Esophagus squamous epithelium (tissue), 5 donors: ENCODE measurements at places on chromosomes 7 and 10.

GRCh38 chr10:10727812-10728211, 289.9 kb upstream of the CELF2 start:
- DNase-seq, result no peak

- DNase-seq, result no peak
Measured at GRCh38 chr7:30697719-30698460, 15.6 kb upstream of the CRHR2 start.

GRCh38 chr10:105681051-105681450, 1040.0 kb downstream of the SORCS3 start:
- no peak for DNase-seq

DNA sequence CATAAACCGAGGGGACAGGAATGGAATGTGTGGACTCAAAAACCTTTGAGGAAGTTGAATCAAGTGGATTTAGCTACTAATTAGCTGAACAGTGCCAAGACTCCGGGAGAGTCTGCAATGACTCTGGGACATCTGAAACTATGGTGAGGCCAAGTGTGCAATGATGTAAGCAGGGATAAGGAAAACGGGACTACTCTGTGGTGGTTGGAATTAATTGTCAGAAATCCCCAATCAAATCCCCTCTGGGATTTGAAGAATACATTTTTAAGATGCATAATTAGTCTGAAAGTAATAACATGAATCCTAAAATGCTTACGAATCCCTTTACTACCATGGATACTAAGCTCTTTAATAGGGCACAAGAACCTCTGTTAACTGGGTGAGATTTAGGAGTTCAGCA, 602.8 kb downstream of the NRG3 start:
- DNase-seq, result no peak

- no peak for DNase-seq
Measured at GRCh38 chr10:65033957-65034356, 1512.8 kb downstream of the REEP3 start.

- DNase-seq, result no peak
Measured at GRCh38 chr7:143385891-143386781, 5.0 kb downstream of the ZYX start.

DNA sequence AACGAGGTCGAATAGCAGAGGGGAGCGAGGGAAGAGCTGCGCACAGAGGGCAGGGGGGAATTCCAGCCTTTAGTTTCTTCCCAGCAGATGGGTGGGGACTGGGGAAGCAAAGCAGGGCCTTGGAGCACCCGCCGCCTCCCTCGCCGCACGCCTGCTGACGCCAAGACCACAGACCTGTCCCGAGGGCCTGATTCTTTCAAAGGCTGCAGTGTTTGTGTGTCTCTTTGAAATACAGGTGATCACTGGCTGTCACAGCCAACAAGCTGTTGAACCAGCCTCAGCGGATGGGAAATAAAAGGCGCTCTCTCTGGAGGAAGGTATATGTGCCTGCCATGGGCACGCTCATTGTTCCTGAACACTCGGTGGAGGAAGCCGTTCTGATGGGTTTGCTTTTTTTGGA, 119.3 kb downstream of the FAM53B start:
- DNase-seq, result no peak

DNA sequence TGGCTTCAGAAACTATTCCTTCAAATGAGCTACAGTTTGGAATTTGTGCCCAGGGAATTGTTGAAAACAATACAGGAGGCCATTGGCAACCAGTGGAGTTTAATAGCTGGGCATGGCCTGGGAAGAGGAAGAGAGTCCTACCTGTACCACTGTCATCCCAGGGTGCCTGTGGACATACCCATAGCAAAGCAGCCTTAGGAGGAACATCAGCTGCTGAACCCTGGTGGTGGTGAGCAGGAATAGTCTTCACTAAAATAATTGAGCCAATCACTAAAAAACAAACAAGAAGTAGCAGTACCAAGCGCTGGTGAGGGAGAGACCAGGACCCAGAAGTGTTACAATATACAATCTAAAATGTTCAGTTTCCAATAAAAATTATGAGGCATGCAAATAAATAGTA, 14.5 kb downstream of the IGFBP1 start:
- DNase-seq, result no peak

DNA sequence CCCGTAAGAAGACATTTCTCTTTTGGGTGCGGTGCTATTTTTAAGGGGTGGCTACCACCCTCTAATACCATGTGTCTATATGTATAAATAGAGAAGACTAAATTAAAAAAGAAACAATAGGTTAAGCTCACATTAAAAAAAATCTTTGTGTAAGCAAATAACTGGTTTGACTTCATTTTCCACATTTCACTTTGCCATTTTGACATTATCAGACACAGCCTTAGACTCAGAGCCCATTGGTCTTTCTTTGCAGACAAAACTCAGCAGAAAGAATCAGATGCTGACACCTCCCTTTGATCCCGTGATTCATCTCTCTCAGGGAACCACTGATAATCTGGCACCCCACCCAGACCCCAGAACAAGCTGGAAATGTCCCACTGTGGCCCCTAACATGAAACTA, 74.5 kb downstream of the EMX2 start:
- DNase-seq, result no peak

- DNase-seq, result no peak
Measured at GRCh38 chr10:11440250-11441150, 170.9 kb downstream of the USP6NL start.

DNA sequence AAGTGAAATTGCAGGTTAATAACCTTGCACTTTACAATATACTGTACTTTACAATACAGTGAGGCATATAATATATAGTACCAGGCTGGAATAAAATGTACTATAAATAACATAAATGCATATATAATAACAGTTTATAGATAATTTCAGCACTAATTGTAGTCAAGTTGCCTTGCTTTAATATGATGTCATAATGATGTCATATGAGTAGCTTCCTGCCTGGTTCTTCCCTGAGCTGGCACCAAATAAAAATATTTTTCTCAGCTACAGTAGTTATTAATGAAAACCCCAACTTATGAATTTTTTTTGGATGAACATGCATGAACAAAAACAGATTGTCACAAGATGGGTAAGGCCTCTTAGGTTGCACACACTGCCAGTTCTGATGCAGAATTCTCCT, 816.7 kb downstream of the XPNPEP1 start:
- DNase-seq, result no peak

GRCh38 chr7:144006029-144006691, 6.0 kb downstream of the OR6B1 start:
- DNase-seq, result no peak

GRCh38 chr7:6725003-6725402, 18.3 kb upstream of the ZNF12 start:
- DNase-seq, result no peak

DNA sequence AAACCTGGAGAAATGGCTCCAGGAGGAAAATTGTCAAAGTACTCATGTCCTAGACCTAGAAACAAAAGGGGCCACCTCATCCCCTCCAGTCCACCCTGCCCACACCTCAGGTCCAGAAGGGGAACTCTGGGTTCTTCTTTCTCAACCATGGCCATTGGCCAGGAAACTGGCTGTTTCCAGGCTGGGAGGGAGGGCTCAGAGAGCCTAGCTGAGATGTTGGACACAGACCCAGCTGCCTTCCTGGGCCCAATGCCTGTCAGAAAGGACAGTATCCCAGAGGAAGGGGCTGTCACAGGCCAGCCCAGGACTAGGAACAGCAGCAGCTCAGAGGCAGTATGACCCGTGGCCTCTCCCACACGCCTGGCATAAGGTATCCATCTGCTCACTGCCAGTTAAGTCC, 9.6 kb downstream of the GRID1 start:
- DNase-seq, result no peak

- no peak for DNase-seq
Measured at GRCh38 chr10:72008096-72008981, 44.1 kb downstream of the CHST3 start.

- DNase-seq, result no peak
Measured at GRCh38 chr7:45591101-45591906, 17.1 kb downstream of the ADCY1 start.

- DNase-seq, result no peak
Measured at GRCh38 chr7:112500619-112501018, 19.8 kb downstream of the LSMEM1 start.

DNA sequence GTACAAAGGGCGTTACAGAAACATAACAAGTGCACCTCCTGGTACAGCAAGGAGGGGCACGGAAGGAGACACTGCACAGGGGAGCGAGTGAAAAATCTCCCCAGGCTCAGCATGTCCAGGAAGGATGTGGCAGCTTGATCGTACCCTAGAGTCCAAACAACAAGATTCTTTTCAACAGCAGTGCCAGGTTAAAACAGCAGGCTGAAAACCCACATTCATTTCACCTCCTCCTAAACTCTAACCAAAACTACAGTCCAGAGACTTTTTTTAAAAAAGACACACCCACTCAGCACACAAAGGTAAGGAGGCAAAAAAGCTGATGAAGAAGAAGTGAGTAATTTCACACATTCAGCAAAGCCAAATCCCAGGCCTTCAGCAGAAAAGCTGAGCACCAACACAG, 138.8 kb downstream of the SFMBT2 start:
- no peak for DNase-seq

DNA sequence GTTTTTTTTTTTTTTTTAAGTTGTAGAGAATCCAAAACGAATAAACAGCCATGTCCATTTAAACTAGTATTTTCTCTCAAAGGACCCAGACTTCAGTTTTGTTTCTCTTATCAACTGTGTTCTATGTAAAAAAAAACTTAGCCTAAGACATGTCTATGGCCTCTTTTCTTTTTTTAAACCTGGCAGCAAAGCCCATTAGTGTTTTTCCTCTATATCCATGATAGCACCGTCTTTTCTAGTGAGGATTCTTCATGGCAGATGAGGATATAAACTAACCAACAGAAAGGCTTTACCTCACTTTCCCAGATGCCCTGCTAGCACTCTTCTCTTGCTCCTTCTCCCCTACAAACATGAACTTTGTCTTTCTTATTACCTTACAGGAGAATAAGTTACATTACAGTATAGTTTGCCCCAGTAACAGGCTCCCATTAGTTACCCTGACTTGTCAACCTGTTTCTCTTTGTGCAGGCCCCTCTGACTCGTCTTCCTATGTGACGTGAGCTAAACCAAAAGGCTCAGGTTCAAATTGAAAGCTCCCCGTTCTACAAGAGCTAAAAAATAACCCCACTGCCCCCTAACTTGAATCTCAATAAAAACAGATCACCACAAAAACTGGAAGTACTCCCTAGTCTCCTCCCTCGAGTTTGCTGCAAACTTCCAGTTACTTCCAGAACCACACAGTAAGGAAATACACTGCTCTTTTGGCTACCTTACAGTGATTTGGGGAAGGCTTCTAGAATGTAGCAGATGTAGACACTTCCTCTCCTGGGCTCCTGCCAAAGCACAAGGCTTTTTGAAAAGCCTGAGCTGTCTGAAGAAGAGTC, 20.1 kb downstream of the P4HA1 start:
- DNase-seq, result no peak

DNA sequence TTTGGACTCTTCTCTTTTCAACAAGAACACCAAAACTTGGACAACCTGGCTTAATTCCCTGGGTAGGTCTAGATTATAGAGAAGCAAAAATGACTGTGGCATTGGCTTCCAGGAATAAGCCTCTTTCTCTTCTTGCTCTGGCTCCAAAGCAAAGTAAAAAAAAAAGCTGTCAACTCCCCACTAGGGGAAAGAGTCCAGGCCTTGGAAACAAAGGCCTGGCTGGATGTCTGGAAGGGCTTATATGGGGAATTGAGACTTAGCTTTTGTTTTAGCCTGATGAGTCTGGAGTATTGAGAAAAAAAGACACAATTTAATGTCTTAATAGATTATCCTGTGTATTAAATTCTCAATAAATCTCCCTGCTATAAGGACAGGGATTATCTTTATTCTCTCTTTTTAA, 300.6 kb downstream of the SORCS3 start:
- DNase-seq, result no peak

GRCh38 chr10:17084258-17084657, 45.4 kb downstream of the CUBN start:
- DNase-seq, result no peak

GRCh38 chr10:90398566-90398965, 459.3 kb downstream of the HTR7 start:
- no peak for DNase-seq

- no peak for DNase-seq
Measured at GRCh38 chr7:107627002-107627401, 33.6 kb upstream of the SLC26A4 start.

DNA sequence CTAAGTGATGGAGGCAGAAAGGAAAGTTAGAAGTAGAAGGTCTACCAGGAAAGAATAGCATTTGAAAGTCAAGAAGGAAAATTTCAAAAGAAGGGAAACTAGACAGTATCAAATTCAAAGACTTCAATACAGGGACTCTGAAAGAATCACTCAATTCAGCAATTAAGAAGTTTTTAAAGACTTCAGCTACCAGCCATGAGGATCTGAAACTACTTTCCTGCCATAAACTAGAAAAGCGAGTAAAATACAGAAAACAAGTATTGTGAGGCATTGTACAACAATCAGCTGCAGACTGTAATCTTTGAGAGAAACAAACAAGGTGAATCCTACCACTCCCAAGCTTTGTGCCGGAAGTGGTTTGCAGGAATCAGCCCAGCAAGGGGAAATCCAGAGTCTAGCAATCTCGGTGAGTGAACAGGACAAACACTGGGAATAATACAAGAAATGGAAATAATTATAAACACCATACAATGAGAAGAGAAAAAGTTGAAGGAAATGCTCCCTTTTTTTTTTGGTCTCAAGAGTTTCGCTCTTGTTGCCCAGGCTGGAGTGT, 62.4 kb downstream of the ARHGAP12 start:
- DNase-seq, result no peak

DNA sequence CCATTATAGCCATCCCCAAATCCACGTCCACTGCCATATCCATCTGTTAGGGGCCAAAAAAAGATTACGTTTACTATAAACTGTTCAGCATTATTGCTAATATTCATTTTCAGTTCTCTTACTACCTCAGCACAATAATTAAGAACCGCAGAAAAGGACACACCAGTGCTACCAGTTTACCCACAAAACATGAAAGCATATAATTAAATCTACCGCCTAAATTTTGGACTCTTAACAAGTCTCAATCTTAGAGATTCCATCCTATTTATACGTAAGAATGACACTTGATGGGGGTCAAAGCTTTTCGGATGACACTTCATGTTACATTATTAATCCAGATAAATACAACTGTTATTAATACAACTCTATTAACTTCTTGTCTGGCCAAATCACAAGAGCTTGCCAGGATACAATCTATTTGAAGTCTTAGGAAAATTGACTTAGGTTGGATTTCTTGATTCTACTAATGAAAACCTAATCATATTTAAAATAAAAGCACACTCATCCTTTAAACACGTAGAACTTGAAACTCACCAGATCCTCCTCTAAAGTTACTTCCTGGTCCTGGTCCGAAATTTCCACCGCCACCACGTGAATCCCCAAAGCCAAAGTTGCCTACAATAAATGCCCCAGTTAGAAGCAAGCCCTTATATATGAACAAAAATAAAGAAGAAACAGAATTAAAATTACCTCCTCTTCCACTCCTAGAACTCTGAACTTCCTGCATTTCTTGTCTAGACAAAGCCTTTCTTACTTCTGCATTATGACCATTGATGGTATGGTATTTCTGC, 4.5 kb downstream of the HNRNPA2B1 start:
- no peak for DNase-seq
